ENCODE measurements at places on chromosomes 1 and 21. TPM values are rescaled to one million over a fixed set of nuclear protein-coding genes. Genes with fewer than 3 reads are reported as not detected.

DNA sequence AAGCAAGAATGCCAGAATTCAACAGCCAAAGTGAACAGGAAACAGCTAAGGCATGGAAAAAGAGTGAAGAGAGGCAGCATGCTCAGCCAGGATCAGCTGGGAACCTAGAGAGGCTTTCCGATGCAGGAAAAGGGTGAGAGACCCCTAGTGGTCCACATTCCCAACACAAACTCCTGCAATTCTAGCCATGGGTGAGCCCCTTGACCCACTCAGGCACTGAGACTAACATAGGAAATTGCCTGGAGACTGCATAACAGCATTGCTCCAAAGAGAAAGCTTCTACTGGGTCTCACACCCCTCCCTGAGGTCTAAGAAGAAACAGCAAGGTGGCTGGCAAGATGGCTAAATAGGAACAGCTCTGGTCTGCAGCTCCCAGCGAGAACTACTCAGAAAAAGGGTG is 123.2 kb downstream of the LHX8 start:
- no peak for DNase-seq

DNA sequence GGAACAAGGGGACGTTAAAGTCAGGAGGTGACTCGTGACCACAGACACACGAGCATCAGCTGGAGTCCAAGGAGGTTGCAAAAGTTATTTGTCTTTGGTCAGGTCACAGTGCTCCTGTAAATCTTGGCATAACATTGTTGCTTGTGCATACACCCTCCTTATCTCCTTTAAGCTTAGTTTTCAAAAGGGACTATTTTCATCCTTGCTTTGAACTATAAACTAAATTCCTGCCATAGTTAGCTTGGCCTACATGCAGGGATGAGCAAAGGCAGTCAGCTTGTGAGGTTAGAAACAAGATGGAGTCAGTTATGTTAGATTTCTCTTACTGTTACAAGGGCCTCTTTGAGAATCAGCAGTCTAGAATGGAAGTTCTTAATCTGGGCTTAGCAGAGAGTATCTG is 28.0 kb upstream of the FASLG start:
- no peak for DNase-seq

DNA sequence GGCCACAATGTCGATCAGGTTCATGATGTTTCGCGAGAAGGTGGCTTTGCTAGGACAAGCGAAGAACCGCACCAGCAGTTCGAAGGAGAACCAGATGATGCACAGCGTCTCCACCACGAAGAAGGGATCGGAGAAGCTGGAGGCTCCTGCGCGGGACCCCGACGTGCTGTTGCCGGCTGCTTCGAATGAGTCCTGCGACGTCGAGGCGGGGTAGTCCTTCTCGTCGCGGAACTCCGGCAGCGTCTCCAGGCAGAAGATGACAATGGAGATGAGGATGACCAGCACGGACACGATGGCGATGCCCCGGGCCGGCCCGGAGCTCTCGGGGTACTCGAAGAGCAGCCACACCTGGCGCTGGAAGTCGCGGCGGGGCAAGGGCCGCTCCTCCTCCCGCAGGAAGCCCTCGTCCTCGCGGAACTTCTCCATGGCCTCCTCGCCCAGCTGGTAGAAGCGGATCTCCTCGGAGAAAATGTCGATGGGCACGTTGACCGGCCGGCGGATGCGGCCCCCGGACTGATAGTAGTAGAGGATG is 869 bp downstream of the KCNA3 start:
- DNase-seq = no peak

GRCh38 chr1:91092503-91092902 is 70.7 kb upstream of the ZNF644 start:
- DNase-seq = no peak

- DNase-seq = no peak
These were observed 53.9 kb upstream of the ASPM start for GRCh38 chr1:197200272-197200899.

The SPRR2B gene
- not detected for total RNA-seq

- no peak for DNase-seq
These were observed 683 bp downstream of the LRRC8D start for GRCh38 chr1:89821322-89822108.

DNA sequence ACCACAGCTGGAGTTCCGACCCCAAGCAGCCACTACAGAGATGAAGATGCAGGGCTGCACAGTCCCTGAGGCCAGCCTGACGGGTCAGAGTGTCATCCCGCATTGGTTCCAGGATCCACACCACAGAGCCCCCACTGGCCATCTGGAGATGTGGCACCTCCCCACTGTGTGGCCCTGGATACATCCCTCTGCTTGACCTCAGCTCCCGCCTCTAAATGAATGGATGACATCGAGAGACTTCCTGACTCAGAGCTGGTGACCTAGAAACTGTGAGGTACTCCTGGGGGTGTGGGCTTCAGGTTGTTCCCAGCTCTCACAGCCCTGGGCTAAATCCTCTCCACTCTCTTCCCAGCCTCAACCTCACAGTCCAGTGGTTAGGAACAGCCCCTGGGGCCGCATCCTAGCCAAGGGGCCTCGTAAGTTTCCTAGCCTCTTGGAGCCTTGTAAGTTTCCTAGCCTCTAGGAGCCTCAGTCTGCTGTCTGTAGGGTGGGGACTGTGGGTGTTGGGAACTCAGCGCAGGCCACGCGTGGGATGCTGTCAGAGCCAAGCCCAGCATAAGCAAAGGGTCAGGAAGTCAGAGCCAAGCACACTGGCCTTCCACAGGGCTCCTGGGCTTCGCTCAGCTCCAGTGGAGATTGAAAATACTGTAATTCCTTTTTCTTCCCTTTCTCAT is 87.5 kb upstream of the RUNX3 start:
- DNase-seq = no peak

GRCh38 chr1:115807723-115808122 is 33.2 kb downstream of the NHLH2 start:
- DNase-seq = no peak

DNA sequence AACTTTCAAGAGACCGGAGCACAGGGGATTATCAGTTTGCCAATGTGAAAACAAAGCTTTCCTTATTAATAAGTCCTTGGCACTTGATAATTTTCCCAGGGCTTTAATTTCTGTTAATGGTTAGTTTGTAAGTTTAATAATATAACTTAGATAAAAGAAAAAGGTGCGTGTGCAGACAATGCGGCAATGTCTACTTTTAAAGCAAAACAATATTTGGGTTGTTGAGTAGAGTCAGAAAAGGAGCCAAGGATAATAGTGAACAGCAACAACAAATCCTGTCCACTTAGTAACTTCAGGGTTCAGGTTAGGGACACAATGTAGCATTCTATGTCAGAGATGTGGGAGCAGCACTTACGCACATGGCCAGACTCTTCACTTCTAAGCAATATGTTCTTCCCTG is 469.6 kb upstream of the NFIA start:
- DNase-seq = no peak

DNA sequence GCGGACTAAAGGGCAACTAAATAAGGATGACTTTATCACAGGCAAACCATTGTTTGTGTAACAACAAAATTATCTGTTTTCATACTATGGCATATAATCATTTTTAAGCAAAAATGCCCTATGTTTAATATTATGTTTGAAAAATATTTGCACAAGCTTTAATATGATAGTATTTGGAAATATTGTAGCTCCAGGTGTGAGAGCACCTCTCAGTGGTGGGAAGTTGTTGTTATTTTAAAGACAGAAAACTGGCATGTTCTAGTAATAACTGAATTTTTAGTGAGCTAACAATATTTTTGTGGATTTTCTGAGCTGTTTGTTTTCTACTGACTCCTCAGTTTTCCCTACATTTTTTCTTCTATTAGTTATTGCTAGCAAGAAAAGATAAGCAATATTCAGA is 578.8 kb downstream of the KCNT2 start:
- DNase-seq = no peak

DNA sequence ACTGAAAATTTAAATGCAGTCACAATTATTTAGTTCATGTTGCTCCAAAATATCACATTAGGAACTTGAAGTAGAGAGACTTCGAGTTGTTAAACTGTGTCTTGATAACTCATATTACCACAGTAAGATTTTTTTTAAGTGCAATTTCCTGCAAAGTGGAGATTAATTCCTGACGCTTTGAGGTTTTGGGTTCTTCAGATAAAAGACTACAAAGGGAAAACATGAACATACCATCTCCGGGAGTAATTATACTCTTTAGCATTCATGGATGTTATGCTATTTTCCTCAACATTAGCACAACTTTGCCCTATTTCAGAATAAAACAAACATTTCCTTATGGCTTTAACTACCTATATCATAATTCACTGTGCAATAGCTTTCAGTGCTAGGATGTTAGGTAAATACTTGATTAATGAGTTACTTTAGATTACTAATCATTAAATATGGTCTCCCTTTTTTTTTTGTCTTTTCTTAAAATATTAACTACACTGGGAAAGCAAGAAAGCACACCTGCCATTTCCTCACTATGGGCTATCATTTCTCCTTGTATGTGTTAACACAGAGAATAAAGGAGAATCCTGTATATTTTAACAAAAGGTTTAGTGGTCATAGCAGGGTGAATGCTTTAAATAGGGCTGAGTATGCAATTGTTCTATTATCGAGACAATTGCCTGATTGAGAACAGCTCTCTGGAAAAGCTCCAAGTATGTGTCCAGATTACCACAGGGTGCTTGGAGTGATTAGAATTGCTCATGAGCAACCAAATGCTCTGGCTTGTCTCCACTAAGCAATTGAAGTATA is 252.5 kb upstream of the C1orf105 start:
- no peak for DNase-seq

- no peak for DNase-seq
These were observed 65.4 kb upstream of the ARTN start for GRCh38 chr1:43867976-43868740.

GRCh38 chr21:33976082-33977016 is 60.7 kb upstream of the ATP5PO start:
- DNase-seq = no peak

GRCh38 chr1:104874044-104874443 is 1124.3 kb downstream of the AMY1C start:
- DNase-seq = no peak

DNA sequence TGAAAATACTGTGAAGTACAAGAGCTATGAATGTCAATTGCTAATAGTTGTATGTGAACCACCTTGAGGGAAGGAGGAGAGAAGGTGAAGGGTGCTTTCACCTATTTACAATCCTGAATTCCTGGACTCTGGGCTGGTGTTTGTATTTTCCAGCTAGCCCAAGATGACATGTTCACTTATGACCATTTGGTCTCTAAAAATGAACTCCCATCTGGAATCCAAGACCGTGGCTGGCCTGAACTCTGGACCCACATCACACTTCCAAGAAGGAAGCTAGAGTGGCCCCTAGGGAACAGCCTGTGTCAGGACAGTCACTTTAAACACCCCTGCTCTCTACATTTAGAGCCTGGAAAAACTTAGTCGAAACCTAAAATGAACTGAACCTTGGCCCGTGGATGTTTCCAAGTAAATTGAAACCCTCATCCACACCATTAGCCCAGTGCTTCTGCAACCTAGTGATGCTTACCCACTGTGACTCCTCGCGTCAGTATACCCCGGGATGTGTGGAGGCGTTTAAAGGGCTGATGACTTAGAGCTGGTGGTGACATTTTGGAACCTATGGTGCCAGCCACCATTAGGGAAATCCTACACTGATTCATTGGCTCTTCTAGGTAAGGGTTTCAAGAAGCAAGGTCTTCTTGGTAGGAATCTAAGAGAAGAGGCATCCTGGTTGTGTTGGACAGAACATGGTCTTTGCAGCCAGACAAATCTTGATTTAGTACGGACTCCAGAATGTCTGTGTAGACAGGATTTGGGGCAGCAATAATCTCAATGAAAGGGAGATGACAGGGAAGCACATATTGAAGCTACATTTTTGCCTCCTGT is 171.5 kb upstream of the IRF2BP2 start:
- DNase-seq = no peak

GRCh38 chr1:160322831-160323230 is 20.2 kb downstream of the COPA start:
- DNase-seq = no peak

DNA sequence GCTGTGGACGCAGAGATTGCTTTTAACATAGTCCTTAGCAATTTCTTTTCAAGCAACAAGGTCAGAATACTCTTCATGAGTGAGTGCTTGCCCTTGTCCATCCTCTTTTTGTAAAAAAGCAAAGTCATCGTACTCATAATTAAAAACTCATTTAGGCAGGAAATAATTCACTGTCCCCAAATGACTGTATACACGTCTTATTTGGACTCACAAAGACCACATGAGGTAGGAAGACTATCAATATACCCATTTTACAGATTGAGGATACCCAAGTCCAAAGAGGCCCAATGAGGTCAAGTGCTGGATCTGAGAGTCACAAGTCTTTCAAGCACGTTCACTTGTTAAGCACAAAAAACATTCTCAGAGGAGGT is 13.2 kb downstream of the ITPKB start:
- DNase-seq = no peak

The OR2T11 gene
- not detected for total RNA-seq

DNA sequence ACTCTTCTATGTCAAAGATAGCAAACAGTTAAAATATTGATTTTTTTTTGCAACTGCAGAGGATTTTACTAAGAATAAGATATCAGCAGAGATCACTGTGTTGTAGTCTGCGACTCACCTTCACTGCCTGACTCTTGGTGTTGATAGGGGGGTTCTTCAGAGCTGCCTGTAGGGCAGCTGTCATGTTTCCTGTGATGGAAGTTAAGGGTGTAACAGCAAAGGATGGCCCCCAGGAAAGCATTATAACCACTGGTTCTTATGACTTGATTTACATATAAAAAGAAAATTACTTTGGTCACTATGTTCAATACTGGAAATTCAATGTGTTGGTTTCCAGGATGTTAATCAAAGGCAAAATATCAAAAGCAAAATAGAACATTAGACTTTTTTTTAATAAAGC is 2.6 kb downstream of the ARPC5 start:
- DNase-seq = no peak

DNA sequence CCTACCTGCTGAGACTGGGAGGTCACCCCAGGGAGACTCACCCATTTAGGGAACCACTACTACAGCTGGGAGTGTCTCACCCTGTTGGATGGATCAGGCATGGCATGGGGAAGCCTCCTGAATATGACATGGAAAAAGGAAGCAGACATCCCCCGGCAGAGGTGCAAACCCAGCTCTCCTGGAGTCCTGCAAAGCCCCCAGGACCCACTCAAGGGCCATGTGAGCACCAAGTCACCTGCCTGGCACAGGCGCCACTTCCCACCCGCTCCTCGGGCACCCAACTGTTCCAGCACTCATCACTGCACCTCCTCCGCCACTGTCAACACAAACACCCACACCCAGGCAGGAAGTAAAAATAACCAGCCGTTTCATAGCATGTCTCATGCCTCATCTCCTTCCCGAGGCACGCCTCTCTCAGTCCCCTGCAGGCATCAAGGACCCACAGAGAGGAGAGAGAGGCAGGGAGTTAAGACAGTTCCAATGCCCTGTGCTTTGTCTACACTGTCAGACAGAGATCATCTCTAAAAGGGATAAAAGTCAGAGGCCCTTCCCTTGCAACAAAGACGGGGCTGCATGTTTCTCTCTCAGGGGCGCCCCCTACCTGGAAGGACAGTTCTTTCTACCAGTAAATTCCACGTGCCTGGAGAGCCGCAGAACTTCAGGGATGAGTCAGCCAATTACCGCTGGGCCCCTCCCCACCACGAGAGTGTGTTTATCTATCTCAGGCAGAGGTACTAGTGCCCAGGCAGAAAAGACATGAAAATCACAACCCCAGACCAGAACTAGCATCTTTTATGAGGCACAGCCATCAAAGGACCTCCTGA is 150.1 kb upstream of the SOD1 start:
- no peak for DNase-seq

Data from chondrocyte (in vitro differentiated cells).